Esophagus squamous epithelium (tissue), 5 donors: ENCODE measurements at places on chromosomes 3 and 15.
A peak's percentile ranks its signal among the peaks of the same experiment; 100 is the strongest.

GRCh38 chr15:63601704-63602185 is 4.6 kb downstream of the FBXL22 start:
- peak overlapping the region; percentile 82 for H3K27ac ChIP-seq
- H3K27me3 ChIP-seq: no peaks in the 10 kb centered on the region
- DNase-seq: no peak
- peak overlapping the region; percentile 90 for H3K4me3 ChIP-seq
- no peaks in the 10 kb centered on the region for H3K36me3 ChIP-seq
- peaks cover 9% of the 10 kb centered on the region for H3K4me1 ChIP-seq

- H3K36me3 ChIP-seq: no peaks in the 10 kb centered on the region
- no peak overlapping the region for H3K27ac ChIP-seq
- no peak for DNase-seq
- H3K4me3 ChIP-seq: peak overlapping the region; percentile 28
- H3K4me1 ChIP-seq: peaks cover 39% of the 10 kb centered on the region
- H3K27me3 ChIP-seq: peaks cover 91% of the 10 kb centered on the region
Observed at GRCh38 chr3:27714692-27715453, 7.2 kb downstream of the EOMES start.

GRCh38 chr3:97810779-97811390 is 10.9 kb upstream of the CRYBG3 start:
- H3K27ac ChIP-seq: no peak overlapping the region
- H3K36me3 ChIP-seq: no peaks in the 10 kb centered on the region
- no peaks in the 10 kb centered on the region for H3K27me3 ChIP-seq
- DNase-seq: no peak
- H3K4me3 ChIP-seq: no peak overlapping the region

DNA sequence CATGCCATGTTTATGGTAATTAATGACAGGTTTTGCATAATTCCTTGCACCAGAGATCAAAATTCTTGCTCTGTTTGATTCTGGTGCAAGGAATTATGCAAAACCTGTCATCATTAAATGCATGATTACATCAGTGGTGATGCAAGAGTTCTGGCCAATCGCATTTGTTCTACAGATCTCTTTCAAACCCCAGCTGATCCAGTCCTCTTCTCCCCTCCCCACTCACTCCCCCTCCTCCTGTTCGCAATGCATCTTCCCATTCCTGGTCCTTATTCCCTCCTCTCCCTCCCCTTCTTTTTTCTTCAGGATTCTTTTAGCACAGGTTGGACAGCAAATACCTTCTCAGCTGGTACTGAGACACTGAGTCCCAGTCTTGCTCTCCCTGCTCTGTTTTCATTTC is 82.1 kb downstream of the GABRB3 start:
- no peaks in the 10 kb centered on the region for H3K4me1 ChIP-seq
- no peaks in the 10 kb centered on the region for H3K36me3 ChIP-seq

- no peak overlapping the region for H3K4me3 ChIP-seq
Observed at GRCh38 chr3:38558864-38559263, 62.7 kb downstream of the EXOG start.

- H3K4me1 ChIP-seq: no peaks in the 10 kb centered on the region
- no peaks in the 10 kb centered on the region for H3K36me3 ChIP-seq
- DNase-seq: no peak
- no peak overlapping the region for H3K27ac ChIP-seq
Observed at GRCh38 chr3:117666325-117666724, 956.7 kb downstream of the TUSC7 start.
